ENCODE measurements at places on chromosomes 16 and 17.
A peak's percentile ranks its signal among the peaks of the same experiment; 100 is the strongest.

- DNase-seq, result no peak
Measured at GRCh38 chr17:55760643-55761355, 9.9 kb downstream of the PCTP start.

GRCh38 chr17:38916771-38917170 lies 8.6 kb upstream of the LASP1NB start:
- DNase-seq, result no peak

DNA sequence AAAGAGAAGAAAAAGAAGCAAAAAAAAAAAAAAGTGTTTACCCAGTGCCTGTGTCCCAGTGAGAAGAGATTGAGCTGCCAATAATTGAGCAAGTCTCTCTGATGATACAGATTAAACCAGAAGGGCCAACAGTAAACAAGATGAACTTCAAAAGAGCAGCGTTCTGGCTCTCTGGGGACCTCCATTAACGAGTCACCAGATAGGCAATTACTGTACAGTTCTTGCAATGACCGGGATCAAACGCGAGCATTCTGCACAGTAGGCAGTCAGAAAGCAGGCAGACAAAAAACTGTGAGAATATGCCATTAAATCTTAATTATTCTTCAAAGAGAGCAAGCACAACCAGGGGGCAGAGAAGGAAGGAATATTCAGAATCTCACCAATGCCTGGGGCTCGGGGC lies 626.1 kb downstream of the TMEM114 start:
- DNase-seq, result no peak

GRCh38 chr16:22123146-22123545 lies 30.8 kb downstream of the VWA3A start:
- DNase-seq, result no peak

DNA sequence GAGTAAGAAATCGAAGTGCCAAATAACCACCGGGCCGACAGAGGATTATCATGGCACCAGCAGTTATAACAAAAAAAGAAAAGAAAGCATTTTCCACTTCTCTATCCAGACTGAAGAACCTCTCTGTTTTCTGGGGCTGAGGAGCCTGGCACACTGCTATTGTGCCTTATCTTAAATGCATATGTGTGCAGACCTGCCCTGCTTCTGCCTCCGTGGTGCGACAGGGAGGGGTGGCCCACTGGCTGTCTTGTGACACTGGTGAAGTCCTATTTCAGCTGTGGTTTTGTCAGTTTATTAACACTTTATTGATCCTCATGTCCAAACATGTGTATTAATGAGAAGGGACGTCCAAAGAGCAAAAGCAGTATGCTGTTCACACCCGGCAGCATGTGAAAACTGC lies 55.4 kb downstream of the CDK5R1 start:
- DNase-seq, result no peak

DNA sequence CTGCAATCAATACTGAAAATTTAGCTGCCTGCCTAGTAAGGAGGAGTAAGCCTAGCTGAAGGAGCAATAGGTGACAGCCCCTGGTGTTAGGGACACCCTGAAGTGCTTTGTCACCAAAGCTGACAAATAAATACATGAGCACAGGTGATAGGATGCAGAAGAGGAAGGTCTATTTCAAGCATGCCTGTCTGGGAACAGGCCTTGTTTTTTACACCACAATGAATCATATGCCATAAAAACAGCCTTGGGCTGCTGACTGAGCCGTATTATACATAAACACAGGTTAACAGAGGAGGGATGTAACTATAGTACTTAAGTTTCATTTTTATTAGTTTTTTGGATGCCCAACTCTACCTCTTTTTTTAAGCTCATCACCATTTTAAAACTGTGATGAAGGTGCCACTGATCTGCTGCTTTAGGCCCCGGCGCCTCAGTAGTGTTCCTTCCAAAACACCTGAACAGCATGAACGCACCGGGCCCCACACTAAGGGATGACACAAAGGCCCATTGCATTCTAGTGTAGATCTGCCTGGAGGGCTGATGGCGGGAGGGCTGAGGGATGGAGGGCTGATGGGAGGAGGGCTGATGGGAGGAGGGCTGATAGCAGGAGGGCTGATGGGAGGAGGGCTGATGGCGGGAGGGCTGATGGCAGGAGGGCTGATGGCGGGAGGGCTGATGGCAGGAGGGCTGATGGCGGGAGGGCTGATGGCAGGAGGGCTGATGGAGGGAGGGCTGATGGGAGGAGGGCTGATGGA lies 150.3 kb downstream of the AATF start:
- no peak for DNase-seq

DNA sequence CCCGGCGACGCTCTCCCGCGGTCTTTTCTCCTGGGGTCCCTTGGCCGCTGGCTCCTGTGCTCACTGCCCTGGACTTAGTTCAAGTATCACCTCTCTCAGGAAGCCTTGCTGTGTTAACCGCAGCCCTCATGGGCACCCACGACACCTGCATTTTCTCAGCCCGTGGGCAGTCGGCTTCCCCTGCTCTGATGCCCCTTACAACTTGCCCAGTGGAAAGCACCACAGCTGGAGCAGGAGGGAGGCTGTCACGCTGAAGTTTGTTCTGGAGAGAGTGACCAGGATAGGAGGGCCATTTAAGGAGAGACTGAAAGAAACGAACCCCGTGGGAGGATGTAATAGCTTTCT lies 395 bp downstream of the STXBP4 start:
- peak; percentile 45 for DNase-seq

GRCh38 chr16:75053791-75054555 lies 55.1 kb downstream of the ZNRF1 start:
- DNase-seq, result no peak

GRCh38 chr16:68406458-68407152 lies 41.7 kb downstream of the SMPD3 start:
- no peak for DNase-seq

DNA sequence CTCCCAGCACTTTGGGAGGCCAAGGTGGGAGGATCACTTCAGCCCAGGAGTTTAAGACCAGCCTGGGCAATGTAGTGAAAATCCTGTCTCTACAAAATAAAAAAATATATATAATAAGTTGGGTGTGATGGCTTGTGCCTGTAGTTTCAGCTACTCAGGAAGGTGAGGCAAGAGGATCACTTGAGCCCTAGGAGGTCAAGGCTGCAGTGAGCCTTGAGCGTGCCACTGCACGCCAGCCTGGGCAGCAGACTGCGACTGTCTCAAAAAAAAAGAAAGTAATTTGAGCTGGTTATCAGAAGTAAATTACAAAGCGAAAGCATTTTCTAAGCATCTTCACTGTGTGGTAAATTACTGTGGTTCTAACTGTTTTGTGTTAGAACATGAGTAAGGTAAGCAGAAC lies 66.2 kb downstream of the NQO1 start:
- DNase-seq, result no peak

GRCh38 chr16:81277541-81278080 lies 37.2 kb upstream of the GAN start:
- no peak for DNase-seq

- no peak for DNase-seq
Measured at GRCh38 chr17:32814836-32815235, 62.1 kb downstream of the MYO1D start.

- peak; percentile 94 for DNase-seq
Measured at GRCh38 chr17:50177983-50178834, 12.4 kb downstream of the SGCA start.

DNA sequence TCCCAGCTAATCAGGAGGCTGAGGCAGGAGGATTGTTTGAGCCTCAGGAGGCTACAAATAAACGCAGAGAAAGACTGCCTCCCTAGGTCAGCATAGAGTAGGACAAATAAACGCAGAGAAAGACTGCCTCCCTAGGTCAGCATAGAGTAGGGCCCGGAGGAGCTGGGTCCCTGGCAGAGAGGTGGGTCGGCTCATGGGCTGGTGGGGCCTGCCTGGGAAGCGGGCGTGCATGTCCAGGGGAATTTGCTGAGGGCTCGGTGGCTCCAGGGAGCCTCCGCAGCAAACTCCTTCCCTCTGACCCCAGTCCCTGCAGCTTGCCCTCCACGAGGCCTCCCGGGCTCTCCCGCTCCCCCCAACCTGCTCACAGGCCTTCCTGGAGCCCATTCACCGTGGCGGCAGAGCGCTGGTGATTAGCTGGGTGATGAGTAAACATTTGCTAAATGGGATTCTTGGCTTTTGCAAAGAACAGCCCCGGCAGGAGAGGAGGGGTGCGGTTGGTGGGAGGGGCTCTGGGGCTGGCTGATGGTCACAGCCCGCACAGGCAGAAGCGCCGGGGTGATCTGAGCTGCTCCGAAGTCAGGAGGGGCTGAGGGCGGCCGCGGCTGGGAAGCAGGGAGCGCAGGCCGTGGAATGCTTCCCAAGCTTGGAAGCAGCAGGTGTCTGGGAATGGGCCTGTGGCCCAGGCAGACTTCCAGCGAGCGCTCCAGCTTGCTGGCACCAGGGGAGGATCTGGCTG lies 93.1 kb downstream of the RTN4RL1 start:
- DNase-seq, result no peak

- DNase-seq, result no peak
Measured at GRCh38 chr16:9112166-9112843, 20.9 kb downstream of the HAPSTR1 start.

Measured in HTR-8/SVneo (cell line).